ENCODE measurements at places on chromosomes 3 and 15.

DNA sequence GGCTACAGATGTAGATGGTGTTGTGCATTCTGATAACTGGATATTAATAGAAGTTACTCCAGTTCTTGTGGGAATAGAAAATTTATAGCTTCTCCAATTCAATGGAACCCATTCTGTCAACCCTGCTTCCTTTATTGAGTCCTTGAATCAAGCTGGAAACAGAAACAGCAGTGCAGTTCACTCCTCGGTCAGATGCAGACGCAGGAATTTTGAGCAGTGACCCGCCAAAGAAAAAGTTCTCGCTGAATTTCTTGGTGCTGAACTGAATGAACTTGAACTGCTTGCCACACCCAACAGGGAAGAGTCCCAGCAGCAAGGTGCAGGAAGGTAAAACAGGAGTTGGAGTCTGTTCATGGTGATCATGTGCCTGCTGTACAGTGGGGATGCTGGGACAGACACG is 10.3 kb downstream of the HRH1 start:
- no peak for DNase-seq

DNA sequence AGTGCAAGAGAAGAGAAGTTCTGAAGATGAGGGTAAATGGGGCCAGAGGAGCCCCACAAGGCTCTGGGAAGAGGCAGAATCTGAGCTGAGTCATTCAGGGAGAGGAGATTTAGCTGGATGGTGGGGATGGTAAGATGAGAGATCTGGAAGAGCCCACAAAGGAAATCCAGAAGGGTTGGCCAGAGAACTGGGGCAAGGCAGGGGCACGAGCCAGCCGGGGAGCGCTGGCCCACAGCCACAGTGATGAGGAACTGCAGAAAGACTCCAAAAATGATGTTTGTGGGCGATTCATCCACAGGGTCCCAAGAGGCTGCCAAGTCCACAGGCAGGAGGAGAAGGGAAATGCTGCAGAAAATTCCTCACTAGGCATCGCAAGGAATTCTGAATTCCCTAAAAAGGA is 75.9 kb upstream of the ATP2B2 start:
- DNase-seq, result peak; percentile 5

- no peak for DNase-seq
Observed at GRCh38 chr3:141266797-141267555, 35.4 kb downstream of the PXYLP1 start.

DNA sequence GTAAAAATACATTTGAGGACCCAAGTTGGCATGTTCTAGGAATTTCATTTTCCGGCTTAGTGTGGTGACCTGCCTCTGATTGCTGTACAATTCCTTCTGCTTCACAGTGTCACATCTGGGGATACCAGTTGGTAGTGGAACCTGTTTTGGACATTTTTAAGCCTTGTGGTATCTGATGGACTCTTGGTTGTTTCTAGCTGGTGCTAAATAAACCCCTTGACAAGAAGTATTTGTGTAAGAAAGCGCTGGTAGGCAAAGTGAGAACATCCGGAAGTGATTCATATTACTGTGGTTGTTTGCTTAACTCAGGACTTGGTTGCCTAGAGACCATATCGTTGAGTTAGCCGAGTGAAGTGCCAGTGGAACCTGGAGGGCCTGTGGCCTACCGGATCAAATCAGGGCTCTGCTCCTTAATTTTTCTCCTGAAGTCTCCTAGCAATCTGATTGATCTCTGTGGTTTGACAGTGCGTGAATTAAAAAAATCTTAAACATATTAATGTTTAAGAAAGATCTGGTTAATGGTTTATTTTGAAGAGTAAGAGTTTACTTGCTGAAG is 12.8 kb downstream of the IQGAP1 start:
- DNase-seq, result peak; percentile 97

GRCh38 chr3:48243886-48244285 is 3.0 kb downstream of the ZNF589 start:
- no peak for DNase-seq

DNA sequence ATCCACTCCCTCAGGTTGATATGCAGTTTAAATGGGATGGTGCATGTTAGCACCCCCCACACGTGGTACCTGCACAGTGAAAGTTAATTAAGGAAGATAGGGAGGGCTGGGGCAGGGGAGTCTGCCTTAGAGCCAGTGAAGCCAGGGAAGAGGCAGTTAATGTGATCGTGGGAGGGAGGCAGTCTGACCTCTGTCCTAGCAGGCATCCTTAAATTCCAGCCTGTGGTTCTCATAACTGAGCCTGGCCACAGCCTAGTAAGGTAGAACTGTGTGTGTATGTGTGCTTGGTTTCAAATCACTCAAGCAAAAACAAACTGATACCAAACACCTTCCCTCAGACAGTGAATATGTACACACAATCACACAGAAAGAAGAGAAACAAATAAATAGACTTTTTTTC is 319.1 kb upstream of the TLE3 start:
- DNase-seq, result no peak

DNA sequence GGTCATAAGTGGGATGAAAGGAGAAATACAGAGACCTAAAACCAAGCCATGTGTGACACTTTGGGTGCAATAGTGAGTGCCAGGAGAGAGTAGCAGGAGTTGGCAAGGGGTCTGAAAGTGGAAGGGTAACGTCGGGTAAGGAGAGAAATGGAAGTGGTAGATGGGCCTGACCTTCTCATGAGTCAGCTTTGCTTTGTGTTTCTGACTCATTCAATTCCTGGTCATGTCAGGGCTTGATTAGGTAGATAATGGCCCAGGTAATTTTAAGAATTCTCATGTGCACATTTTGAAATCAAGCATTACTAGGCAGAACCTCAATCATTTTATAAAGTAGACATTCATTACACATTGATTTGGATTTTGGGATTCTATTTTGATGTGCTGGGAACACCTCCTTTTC is 262.5 kb downstream of the SOX2 start:
- no peak for DNase-seq

GRCh38 chr3:95752199-95752598 is 1062.2 kb upstream of the EPHA6 start:
- DNase-seq, result no peak

- no peak for DNase-seq
Observed at GRCh38 chr3:16432714-16433113, 80.8 kb downstream of the RFTN1 start.

DNA sequence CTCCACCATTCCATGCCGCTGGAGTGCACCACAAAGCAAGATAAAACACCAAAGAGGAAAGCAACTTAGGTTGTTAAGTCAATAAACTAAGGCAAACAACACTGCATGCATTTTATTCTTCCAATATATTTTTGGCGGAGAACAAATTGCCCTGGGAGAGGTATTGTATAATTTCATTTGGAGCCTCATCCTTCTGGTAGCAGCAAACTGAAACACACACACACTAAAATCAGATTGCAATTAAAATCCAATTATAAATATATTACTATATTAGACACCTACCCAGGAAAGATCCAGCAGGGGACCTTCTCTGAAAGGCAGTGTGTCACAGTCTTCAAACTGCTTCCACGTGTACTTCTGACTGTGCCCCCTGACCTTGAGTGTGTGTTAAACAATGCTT is 102.3 kb downstream of the RORA start:
- no peak for DNase-seq

DNA sequence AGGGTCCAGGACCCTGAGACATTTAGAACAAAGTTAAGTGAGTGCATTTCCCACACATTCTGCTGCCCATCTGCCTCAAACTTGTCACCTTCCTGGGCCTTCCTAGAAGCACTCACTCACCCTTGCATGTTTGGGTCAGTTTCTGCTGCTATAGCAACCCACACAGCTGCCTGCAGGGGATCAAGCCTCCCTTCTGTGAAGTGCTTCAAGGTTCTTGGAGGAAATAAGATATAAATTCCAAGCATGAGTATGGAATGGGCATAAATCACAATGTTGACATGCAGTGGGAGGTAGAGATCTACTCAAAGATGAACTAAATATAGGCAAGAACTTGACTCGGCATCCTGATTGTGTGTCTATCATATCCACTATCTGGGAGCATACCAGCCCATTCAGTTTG is 140.4 kb downstream of the SLC9A9 start:
- DNase-seq, result no peak

DNA sequence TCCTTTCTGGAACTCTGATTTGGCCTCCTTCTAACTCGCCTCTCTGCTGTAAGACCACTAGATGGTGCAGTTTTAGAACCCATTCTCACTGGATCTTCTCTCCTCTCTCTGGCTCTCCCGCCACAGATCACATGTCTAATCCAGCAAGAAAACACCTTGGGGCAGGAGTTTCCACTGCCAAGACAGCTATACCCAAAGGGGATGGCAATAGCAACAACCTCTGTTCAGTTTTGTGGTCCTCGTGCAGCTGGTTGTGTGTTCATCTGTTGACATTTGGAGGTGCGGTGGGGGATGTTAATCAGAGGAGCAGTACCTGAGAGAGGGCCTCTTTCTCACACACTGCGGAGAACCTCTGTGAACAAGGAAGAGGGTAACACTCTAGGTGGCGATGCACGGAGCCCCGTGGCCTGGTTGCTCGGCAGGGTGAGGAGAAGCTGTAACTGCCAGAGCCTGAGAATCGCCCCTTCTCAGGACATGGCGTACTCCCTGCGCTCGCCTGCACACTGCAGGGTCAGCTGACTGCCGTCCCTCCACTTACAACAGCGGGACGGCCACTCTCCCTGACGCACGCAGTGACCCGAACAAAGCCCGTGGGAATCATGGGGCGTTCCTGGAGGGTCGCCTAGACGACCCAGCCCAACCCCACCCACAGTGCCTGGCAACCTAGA is at the start of gene TEX55:
TSS of gene TEX55 (plus strand) at position 666 of the 668 bp plus-strand sequence. CDS start 25 bp downstream, outside the sequence.
- peak; percentile 69 for DNase-seq

DNA sequence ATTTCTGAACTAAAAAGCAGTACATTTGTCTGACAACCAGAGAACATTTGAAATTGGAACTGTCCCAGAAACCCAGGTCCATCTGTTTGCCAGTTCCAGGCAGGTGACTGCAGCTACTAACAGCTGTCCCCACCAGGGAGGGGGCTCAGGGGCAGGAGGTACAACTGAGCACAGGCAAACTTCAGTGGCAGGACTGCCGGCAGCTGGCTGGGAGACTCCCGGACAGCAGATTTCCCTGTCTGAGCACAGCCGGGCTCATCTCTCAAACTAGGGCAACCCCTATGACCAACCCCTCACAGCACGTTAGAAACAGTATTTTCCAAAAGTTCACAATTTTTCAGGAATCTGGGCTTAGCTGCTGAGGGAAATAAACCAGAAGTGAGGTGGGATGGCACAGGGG is 88.8 kb downstream of the MEGF11 start:
- DNase-seq, result no peak

GRCh38 chr15:76071806-76072205 is 12.0 kb downstream of the TMEM266 start:
- DNase-seq, result no peak

GRCh38 chr15:61951949-61952348 is 108.3 kb downstream of the VPS13C start:
- peak; percentile 38 for DNase-seq

DNA sequence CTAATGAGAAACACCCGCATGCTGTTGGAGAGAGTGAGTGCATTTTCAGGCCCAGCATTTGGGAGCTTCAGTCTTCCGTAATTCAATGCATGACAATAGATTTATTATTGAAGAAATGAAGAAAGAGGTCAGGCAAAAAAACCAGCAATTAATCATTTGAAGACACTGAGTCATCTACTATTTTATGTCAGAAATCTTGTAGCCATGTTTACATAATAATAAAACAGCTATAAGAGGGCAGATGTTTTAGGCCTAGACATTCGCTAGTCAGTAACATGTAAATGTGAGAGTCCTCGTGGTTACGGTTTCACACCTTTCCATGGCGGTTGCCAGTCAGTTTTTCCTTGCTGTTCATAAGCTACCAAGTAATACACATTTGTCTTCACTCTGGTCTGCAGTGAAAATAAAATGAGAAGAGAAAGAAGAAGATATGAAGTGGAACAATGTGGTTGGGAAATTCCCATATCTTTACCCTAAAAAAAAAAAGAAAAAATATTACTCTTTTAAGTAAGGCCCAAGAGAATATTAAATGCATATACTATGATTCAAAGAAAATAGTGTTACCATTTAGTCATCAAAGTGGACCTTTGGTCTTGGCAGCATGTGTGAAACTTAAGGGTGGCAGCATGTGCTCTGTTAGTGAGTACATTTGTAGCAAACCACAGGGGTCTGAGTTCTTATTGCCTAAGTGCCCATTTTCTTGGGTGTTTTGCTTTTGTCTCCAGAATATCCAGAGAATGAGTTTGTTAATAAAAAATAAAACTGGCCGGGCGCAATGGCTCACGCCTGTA is 140.5 kb upstream of the TBL1XR1 start:
- peak; percentile 84 for DNase-seq

DNA sequence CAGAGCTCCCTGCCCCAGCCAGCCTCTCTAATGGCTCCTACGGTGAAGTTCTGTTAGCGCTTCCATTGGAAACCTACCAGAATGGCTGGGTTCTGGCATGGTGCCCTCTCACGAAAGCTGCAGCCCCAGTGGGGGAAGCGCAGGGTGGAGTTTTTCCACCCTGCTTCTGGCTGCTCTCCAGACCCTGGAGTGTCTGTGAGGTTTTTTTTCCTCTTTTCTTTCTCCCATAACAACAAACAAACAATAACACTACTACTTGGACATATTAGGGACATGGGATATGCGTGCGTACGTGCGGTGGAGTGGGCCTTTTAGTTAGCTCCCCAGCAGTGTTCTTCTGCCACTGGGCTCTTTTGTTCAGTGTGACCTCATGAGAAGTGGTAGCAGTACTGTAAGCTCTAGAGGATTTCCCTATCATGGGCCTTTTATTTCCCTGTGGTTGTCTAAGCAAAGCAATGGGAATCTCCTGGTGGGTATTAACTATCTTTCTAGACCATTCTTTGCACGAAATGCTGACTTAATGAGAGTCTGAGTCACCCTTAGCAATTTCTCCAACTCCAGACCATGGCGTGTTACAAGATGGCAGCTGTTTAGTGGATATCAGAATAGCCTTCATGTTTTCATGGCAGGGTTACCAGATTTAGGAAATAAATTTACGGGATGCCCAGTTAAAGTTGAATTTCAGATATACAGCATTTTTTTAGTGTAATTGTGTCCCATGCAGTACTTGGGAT is 161.9 kb downstream of the FNDC3B start:
- peak; percentile 95 for DNase-seq

- DNase-seq, result no peak
Observed at GRCh38 chr15:64156652-64157331, 5.3 kb downstream of the SNX22 start.

DNA sequence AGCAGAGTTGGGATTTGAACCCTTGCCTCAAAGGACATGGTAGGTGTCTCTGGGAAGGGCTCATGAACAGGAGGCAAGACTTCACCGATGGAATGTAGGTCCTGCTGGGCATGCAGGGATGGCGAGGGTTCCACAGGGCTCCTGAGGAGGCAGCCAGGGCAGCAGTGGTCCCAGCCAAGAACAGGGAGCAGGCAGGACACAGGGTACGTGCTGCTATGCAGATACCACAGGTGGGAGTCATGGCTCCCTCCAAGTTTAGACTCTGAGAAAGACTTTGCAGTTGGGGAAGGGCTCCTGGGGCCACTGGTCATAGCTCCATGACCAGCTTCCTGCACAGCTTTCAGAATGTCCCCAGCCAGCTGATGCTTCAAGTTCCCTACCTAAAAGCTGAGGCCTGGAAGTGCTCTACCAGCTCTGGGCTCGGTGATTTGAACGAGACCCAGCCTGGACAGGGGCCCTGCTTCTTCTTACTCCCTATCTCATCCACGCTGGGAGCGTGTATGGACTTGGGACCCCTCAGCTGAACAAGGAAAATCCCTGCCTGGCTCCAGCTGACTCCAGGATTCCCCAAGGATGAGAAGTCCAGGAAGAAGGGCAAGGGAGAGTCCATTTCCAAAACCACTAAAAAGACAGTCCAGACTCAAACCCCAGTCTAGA is 747 bp downstream of the MYL3 start:
- DNase-seq, result no peak

GRCh38 chr15:98070137-98070536 is 109.6 kb downstream of the ARRDC4 start:
- DNase-seq, result no peak

GRCh38 chr3:189195302-189195701 is 23.5 kb downstream of the TPRG1 start:
- no peak for DNase-seq

- DNase-seq, result peak; percentile 85
Observed at GRCh38 chr3:105836533-105836932, 32.3 kb downstream of the CBLB start.
